NCI-H526 treated with DMSO at 0.1 percent for 48 hours (cell line): ENCODE measurements at places on chromosomes 12 and 14.
A peak's percentile ranks its signal among the peaks of the same experiment; 100 is the strongest.

DNA sequence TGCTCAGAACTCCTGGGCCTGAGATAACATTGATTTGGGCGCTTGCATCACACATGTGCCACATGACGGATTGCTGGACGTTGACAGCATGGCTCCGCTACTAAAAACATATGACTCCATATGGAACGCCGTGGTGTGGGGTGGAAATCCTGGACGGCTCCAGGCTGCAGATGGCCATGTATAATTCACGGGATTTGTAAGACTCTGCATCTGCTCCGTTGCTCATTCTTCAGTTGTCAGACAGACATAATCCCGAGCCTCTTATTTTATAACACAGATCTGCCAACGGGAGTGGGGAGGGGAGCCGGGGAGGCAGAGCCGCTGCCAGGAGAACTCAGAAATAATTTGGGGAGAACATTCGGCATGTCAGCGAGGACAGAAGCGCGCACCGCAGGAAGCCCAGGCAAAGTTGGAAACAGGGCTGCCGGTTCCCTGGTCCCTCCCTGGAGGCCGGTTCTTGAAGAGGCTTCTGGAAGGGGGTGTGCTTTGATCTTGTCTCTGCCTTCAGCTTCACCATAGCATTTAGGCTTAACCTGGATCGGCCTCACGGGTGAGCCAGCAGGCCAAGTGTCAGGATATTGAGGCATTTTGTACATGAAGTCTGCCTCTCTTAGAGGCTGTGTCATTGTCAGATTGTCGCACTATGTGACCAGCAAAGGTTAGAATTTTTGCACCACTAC is 45.8 kb upstream of the MYL2 start:
- DNase-seq, result no peak

DNA sequence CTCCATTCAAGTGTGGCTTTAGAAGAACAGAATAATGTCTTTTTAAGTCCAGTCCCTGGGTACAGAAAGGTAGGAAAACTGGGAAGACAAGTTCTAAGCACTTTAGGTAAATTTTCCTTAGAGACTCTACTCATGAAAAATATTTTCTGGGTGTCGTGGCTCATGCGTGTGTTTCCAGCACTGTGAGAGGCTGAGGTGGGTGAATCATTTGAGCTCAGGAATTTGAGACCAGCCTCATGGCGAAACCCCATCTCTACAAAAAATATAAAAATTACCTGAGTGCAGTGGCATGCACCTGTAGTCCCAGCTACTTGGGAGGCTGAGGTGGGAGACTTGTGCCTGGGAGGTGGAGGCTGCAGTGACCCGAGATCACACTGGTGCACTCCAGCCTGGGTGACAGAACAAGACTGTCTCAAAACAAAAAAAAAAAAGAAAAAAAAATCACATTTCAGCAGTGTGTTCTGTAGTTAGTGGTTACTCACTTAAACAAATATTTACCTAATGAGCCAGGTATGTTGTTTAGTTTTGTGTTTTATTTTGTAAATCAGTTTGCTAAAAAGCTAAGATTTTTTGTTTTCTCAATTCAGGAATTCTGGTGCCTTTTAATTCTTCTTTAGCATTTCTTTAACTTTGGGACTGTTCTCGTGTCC is 52.3 kb upstream of the RD3L start:
- no peak for DNase-seq

DNA sequence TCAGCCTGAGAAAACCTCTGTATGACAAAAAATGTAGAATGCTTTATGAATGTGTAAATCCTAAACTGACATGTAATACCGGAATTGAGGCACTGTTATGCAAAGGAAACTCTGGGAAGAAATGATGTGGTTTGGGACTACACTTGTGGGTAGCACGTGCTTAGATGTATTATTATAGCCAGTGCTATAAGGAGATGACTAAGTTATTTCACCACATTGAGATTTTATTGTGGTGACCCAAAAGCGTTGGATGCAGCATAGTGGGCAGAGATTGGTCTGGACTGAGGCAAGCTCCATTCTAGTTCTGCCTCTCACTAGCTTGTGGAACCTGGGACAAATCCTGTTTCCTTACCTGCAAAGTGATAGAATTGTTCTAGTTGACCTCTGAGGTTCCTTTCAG is 172.2 kb downstream of the SNAPC1 start:
- DNase-seq, result no peak

- DNase-seq, result no peak
These were observed 24.2 kb downstream of the TRHDE start for GRCh38 chr12:72296389-72296788.

- DNase-seq, result no peak
These were observed 17.2 kb upstream of the RAD52 start for GRCh38 chr12:966724-967123.

DNA sequence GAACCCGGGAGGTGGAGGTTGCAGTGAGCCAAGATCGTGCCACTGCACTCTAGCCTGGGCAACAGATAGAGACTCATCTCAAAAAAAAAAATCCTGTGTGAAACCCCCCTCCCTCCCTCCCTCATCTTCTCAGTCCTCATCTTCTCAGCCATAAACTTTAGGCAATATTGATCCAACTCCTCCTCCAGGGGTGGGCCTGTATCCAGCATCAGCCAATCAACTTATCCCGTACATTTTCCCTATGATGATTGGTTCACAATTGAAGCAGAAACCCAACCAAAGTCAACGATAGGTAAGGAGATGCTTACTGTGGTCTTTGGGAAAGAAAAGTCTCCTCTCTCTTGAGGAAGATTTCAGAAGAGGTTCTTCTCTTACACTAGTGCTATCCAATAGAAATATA is 33.5 kb upstream of the CIT start:
- DNase-seq, result no peak

GRCh38 chr14:69351385-69351784 is 46.7 kb downstream of the ERH start:
- DNase-seq, result no peak

GRCh38 chr14:94217116-94217515 is 43.0 kb downstream of the PPP4R4 start:
- DNase-seq, result no peak

DNA sequence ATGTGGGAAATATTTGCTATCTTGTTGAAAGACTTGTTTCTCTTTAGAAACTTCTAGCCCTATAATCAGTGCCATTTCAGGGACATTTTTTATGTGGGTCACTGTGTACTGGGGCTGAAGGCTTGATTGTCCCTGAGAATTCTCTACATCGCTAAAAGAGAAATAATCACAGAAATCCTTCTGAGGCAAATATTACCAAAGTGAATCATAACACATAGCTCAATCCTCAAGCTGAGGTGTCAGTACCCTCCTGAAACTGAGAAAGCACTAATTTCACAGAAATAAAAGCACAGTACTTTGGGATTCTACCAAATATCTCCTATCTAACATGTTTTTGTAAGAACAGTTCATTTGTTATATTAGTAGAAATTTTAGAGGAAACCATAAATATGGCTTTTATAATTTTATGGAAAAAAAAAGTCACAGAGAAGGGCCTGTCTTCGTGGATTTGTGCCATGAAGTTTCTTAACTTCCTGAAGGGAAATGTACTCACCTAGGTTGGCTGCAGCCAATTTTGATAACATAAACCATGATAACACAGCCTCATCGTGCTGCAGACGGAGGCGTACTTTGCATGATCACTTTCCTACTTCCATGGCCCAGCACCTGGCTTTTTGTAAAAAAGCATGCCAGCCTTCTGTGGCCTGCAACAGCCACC is 163.7 kb upstream of the HIF1A start:
- DNase-seq, result peak; percentile 34

DNA sequence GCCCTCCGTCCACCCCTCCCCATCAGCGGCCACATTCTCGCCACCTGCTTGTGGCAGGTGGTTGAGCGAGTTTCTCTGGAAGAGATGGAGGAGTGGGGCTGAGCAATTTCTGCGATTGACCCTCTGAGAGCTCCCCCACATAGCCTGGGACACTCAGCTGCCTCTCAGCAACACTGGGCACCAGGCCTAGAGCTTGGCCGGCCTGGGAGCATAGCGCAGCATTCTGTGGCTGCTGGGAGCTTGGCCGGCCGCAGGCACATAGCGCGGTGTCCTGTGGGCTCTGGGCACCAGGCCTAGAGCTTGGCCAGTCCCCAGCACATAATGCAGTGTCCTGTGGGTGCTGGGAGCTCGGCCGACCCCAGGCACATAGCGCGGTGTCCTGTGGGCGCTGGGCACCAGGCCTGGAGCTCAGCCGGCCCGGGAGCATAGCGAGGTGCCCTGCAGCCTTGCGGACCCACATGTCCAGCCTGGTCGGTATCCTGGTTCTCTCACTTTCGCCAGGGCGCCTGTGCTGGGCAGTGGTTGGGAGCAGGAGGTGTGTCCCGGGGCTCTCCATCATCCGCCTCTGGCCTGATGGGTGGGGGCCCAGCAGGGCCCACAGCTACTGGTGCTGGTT is 43.8 kb downstream of the LRCOL1 start:
- no peak for DNase-seq

DNA sequence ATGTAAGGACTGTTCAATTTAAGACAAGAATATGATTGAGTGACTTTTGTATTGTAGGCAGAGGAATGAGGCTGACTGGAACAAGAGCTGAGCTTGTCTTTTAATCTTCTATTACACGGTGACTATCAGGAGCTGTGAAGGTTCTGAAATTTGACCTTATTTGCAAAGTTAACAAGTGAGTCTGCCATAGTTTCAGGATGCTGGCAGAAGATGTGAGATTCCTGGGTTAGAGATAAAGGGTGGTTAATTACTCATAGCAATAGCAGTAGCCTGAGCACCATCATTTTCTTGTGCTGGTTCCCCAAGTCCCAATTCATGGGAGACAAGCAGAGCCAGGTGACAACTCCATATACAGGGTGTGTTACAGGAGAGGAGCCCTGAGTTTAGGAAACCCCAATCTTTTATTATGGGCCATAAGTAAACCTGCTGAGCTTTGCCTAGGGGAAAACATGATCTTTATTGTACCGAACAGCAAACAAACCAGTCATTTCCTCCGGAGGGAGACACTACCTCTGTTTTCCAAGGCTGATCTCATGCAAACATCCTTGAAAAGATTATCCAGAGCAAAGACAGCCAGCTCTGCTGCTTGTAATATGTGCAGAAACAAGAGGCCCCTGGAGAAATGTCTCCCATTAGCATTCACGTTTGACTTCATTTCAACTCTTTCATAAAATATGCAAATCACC is 51.7 kb upstream of the DDX11 start:
- DNase-seq, result peak; percentile 77

GRCh38 chr12:68761442-68761812 is 15.5 kb downstream of the SLC35E3 start:
- no peak for DNase-seq
